ENCODE measurements at places on chromosomes 16 and 17. TPM values are rescaled to one million over a fixed set of nuclear protein-coding genes. Genes with fewer than 3 reads are reported as not detected.

The SLC52A1 gene
- total RNA-seq: not detected

The ATP2A3 gene
- total RNA-seq: 3.7 TPM

The DNAAF8 gene
- total RNA-seq: 0.52 TPM

The MT1M gene
- total RNA-seq: 2.1 TPM

The NAA60 gene
- 15.7 TPM for total RNA-seq

The MYOCD gene
- 0.52 TPM for total RNA-seq

The OXLD1 gene
- 10.4 TPM for total RNA-seq

The AIPL1 gene
- total RNA-seq: not detected

The SREBF1 gene
- total RNA-seq: 23.0 TPM

The HOXB13 gene
- not detected for total RNA-seq

The IL34 gene
- 6.8 TPM for total RNA-seq

The QRICH2 gene
- 2.1 TPM for total RNA-seq

The PRCD gene
- 0.52 TPM for total RNA-seq

The MAFG gene
- 8.9 TPM for total RNA-seq

The CACNG1 gene
- total RNA-seq: 43.3 TPM

Data from skeletal muscle tissue (tissue), 5 donors.